ENCODE measurements at places on chromosomes 3 and 15.

GRCh38 chr15:94924971-94925598 is 693.7 kb downstream of the MCTP2 start:
- no peak for DNase-seq

- no peak for DNase-seq
Measured at GRCh38 chr15:65611888-65612615, 1.1 kb upstream of the INTS14 start.

DNA sequence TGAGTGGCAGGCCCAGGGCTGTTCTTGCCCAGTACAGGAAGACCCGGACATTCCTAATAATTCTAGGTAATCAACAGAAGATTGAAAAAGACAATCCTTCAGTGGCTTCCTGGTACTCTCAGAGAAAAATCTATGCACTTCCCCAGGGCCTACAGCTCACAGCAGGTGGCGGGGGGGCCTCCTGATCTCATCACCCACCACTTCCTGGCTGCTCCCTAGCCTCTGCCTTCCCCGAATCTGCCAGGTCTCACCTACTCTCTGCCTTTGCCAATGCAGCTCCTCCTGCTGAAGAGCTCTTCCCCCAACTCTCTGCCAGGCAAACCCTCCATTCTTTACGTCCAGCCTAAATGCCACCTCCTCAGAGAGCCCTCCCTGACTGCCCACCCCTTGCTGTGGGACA is 37.5 kb downstream of the EHD4 start:
- no peak for DNase-seq

- DNase-seq: peak; percentile 70
Measured at GRCh38 chr15:61038387-61038786, 190.7 kb downstream of the RORA start.

GRCh38 chr3:72629191-72629631 is 219.0 kb downstream of the SHQ1 start:
- no peak for DNase-seq

- no peak for DNase-seq
Measured at GRCh38 chr15:76982756-76983155, 12.2 kb upstream of the PSTPIP1 start.

DNA sequence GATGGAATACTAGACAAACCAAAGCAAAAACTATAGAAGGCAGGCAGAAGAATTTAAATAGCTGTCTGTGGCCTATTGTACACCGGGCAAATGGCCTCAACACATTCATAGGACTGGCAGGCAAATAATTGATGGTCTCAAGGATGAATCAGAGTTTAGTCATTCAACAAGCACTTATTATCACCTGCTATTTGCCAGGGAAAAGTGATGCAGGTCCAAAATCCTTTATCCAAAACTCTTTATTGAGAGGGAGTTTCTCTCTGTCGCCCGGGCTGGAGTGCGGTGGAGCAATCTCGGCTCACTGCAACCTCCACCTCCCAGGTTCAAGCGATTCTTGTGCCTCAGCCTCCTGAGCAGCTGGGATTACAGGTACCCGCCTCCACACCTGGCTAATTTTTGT is 2.3 kb downstream of the EIF2AK4 start:
- DNase-seq: no peak

DNA sequence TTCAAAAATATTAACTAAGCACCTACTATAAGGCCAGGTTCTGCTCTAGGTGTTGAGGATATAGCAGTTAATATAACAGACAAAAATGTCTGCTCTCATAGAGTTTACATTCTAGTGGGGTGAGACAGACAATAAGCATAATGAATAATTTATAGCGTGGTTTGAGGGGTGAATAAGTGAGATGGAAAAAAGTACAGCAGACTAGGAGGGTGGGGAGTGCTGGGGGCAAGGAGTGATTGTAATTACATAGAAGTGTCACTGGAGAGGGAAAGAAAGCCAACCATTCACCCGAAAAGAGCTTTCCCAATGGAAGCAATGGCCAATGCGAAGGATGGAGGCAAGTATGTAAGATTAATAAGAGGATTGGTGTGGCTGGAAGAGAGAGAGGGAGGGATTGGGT is 552.9 kb upstream of the KCNMB2 start:
- no peak for DNase-seq

- no peak for DNase-seq
Measured at GRCh38 chr15:55195996-55196395, 745 bp downstream of the RSL24D1 start.

DNA sequence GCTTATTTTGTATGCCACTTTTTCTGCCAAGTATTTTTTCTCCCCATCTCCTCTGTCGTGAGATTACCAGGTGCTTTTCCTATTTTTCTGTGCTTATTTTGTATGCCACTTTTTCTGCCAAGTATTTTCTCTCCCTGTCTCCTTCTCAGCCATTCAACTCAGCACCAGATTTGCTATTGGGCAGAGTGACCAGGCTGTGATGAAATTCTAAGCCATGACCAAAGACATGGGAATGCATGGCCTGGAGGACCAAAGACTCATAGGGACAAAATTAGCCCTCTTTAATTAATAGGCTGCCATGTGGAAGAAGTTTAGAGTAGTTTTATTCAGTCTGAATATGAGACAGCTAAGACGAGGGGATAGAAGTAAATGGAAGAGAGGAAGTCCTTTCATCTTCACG is 257.4 kb downstream of the SQOR start:
- DNase-seq: no peak

DNA sequence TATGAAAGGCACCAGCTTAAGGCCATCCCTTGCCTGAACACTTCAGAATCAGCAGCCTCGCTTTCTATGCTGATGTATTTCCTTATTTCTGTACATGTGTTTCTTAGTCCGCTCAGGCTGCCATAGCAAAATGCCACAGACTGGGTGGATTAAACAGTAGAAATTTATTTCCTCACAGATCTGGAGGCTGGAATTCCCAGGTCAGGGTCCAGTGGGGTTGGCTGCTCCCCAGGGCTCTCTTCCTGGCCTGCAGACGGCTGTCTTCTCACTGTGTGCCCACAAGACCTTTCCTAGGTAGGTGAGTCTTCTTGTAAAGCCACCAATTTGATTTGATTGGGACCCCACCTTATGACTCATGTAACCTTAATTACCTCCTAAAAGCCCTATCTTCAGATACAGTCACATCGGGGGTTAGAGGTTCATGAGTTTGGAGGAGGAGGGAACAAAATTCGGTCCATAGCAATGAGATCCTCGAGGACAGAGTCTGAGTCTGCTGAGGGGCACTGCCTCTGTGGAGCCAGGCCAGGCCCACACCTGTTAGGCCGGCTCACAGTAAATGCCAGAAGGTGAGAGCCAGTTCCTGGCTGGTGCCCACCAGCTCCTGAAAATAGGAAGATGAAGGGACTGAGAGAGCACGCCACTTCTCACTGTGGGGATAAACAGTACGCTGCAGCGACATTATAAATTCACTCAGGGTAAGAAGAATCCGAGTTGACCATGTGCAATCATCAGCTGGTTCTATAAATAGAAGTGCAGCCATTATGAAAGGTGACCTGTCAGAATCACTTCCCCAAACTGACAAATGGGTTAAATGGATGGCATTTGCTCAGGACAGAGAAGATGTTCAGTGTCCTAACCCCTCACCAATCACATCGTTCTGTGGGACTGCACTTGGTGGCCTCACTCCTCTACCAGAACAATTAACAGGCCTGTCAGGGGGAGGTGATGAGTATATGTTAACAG is 41.1 kb downstream of the CTXND1 start:
- no peak for DNase-seq

GRCh38 chr3:47849186-47849698 is 46.3 kb downstream of the DHX30 start:
- no peak for DNase-seq
